ENCODE measurements at places on chromosomes 6 and 20.

DNA sequence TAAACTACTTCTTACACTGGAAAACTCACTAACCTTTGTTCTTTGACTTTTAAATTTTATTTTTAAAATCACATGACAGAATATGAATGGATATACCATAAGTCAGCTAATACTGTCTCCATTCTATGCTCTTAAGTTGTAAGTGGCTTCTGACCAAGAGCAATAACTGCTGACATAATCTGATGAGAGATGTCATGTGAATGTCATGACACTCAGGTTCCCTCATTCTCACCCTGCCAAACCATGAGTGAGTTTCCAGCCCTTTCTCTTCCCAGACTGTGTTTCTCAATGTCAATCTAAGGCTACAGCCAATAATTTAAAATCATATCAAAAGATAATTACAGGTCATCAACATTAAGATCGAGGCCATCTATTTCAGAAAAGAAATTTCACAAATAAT, 39.7 kb downstream of the KIF16B start:
- DNase-seq: no peak

DNA sequence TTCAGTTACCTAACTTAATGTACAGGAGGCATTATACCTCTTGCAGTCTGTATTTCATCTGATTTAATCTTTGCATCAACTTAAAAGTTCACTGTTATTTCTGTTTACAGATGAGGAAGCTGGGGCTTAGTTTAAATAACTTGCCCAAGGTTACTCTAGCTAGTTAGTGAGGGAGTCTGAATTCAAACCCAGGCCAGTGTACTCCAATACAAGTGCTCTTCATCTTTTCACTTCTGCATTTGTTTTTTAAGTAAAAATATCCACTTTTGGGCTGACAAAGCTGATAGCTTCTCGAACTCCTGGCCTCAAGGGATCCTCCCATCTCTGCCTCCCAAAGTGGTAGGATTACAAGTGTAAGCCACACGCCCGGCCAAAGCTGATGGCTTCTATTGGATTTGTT, 23.6 kb downstream of the RREB1 start:
- no peak for DNase-seq

GRCh38 chr20:62365814-62366369, 1.2 kb downstream of the LAMA5 start:
- no peak for DNase-seq

GRCh38 chr6:140069576-140069975, 695.1 kb upstream of the CITED2 start:
- DNase-seq: no peak

- no peak for DNase-seq
Observed at GRCh38 chr6:6751266-6751596, 162.7 kb downstream of the LY86 start.

- DNase-seq: no peak
Observed at GRCh38 chr6:158338311-158339112, 26.2 kb downstream of the TULP4 start.

DNA sequence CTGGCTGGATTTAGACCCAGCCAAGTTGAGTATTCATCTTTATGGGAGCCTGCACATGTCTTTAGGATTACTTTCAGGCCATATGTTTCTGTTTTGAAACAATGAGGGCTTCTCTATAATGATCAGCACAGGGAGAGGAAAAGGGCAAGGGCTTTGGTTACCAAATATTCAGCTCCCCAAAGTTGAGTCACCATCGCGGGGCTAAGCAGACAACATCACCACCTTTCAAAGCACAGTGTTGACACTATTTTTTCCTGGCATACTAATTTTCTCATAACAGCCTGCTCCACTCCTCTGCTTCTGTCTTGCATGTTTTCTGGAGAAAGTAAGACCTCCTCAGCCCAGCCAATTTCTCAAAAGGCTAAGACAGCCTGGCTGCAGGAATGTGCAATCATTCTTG, 4.9 kb downstream of the SCML4 start:
- DNase-seq: no peak

DNA sequence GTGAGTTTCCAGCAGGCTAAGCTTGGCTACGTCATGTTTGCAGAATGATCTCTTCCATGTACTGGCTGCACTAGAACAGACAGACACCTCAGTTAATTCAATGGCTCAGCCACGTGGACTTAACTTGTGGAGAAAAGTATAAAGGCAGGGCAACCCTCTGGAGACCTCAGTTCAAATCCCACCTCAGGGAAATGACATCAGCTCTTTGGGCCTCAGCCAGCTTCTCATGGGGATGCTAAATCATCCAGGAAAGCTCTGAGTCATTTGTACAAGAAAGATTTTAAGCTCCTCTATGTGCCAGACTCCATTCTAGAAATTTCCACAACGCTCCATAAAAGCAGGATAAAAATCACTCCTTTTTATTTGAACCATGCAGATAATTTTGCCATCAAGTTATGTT, 128.5 kb upstream of the SALL4 start:
- no peak for DNase-seq

- DNase-seq: no peak
Observed at GRCh38 chr20:31723069-31723318, 326 bp upstream of the BCL2L1 start.

- no peak for DNase-seq
Observed at GRCh38 chr20:63333241-63333836, 27.8 kb downstream of the CHRNA4 start.

DNA sequence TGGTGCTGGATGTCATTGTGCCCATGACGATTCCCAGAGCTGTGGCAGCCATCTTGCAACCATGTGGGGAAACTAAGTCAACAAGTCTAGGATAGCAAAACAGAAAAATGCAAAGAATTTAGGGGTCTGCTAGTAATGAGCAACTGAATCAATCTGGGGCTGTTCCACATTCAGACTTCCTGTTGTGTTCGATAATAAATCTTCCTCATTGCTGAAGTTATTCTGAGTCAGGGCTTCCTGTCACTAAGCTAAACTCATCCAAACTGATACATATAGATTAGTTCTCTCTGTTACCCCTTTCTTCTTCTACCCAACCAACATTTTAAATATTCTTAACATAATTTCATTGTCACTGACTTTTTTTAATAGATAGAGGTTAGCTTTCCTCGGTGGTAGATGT, 205.9 kb downstream of the HACE1 start:
- DNase-seq: no peak

- no peak for DNase-seq
Observed at GRCh38 chr6:20313051-20313450, 88.6 kb upstream of the E2F3 start.

DNA sequence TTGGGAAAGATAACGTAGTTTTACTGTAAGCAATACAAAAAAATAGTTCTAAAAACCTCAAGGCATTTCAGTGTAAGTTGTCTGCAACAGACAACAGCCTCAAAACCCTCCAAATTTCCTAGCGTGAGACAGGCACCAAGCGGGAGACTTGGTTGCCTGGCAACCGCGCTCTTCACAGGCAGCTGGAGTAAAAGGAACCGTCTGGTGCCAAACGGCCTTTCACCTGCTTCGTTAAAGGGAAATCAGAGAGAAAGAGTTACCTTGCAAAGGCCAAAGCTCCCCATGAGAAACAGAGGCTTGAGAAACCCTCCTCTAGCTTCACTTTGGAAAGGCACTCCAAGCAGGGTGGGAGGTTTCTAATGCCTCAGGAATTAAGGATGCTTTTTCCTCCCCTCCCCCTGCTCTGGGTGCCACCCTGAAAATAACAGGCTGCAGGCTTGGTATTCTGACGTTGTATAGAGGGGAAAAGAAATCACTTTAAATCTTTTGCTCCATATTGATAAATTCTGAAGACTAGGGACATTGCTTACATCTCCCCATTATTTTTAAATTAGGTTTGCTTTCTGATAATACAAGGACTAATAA, 129.7 kb upstream of the UFL1 start:
- peak; percentile 89 for DNase-seq

DNA sequence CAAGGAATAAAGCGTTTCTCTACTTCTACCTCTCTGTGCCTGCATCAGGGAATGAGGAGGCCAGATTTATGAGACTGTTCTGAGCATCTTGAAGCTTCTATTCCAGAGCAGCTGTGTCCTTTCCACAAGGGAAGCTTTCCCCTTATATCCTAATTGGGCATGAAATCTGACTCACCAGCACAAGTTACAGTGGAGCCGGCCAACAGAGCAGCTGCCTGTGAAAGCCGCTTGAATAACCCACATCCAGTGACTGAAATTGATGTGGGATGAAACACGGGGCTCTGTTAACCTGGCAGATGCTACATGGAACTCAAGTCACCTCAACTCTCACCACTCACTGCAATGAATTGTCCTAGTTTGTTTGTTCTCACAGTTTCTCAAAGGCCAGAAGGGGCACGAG, 400.3 kb downstream of the TFAP2A start:
- DNase-seq: no peak

DNA sequence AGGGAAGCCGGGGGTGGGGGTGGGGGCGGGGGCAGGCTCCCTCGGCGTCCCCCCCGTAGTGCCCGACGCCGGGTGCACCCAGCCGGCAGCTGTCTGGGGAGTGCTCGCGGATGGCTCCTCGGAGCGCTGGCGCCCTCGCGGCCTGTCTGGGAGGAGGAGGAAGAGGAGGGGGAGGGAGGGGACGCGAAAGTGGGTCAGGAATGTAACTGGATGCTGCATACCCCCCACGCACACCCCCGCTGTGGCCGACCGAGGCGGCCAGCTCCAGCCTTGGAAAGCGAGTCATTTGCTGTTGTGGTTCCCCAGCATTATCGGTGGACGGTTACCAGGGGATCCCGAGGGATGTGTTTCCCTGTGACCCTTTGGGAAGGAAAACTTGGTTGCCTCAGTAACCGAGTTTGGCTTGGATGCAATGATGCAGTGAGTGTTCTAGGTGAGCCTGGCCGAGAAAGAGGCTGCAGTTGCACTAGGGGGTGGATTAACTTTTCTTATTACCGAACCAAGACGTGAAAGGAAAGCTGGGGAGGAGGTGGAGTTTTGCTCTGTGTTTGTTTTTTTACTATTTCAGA, 55.2 kb upstream of the RREB1 start:
- peak; percentile 39 for DNase-seq

DNA sequence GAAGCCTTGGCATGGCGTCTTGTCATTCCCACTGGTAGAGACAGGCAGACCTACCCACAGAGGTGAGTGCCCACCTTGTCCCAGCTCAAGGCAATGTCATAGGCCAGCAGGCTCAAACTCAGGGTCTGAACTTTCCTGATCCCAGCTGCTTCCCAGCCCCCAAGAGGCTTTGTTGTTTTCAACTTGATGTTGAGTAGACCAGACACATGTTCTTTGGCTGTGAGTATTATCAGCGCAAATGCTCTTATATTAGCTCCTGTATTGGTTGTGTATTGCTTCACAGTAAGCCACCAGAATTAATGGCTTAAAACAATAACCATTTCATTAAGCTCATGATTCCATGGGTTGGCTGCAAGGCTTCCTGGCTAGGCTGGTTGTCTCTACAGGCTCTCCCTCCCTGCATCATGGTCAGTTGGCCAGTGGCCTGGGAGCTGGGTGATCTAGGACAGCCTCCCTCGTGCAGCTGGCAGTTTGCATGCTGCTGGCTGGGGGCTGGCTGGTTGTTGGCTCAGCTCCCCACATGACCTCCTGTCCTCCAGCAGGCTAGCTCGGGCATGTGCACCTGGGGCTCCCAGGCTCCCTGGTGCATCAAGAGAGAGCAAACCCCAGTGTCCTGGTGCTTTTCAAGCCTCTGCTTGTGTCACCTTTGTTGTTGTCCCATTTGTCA, 21.6 kb downstream of the TOX2 start:
- DNase-seq: no peak

DNA sequence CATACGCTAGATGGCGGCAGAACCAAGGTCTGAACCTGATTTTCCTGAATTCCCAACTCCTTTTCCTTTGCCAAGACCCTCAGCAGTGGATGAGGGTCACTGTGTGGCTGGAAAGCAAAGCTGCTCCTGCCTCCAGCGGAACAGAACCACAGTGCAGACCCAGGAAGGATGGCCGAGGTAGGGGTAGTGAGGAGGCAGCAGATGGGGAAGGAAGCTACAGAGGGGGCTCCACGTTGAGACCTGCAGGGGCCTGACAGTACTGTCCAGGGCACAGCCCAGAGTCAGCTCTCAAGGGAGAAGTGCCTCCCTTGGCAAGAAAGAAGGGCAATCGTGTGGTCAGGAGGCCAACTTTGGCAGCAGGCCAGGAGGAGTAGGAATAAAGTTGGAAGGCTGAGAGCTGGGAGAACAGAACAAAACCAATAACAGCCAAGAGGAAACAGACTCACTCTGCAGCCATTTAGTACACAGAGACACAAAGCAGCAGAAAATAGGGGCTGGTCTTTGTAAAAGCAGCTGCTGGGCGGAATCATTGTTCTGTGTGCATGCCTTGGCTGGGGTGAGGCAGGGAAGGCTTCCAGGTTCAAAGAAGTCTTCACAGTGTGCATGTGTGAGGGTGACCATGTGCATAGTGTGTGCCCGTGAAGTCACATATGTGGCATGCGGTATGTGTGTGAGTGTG, 3.1 kb downstream of the GABRR2 start:
- DNase-seq: peak; percentile 84

- no peak for DNase-seq
Observed at GRCh38 chr20:47013606-47014005, 119.0 kb downstream of the EYA2 start.

DNA sequence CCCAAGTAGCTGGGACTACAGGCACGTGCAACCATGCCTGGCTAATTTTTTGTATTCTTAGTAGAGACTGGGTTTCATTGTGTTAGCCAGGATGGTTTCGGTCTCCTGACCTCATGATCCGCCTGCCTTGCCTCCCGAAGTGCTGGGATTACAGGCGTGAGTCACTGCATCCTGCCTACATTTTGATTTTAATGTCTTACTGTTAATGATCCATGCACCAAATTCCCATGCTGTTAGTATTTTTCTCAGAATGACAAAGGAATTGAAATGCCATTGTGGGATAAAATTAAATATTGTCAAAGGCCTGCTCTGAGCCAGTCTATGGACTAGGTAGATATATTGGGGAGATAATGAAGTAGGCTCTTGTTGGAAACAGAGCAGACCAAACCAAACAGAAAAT, 28.2 kb downstream of the CBFA2T2 start:
- no peak for DNase-seq

- no peak for DNase-seq
Observed at GRCh38 chr6:163866192-163866591, 451.7 kb downstream of the QKI start.

DNA sequence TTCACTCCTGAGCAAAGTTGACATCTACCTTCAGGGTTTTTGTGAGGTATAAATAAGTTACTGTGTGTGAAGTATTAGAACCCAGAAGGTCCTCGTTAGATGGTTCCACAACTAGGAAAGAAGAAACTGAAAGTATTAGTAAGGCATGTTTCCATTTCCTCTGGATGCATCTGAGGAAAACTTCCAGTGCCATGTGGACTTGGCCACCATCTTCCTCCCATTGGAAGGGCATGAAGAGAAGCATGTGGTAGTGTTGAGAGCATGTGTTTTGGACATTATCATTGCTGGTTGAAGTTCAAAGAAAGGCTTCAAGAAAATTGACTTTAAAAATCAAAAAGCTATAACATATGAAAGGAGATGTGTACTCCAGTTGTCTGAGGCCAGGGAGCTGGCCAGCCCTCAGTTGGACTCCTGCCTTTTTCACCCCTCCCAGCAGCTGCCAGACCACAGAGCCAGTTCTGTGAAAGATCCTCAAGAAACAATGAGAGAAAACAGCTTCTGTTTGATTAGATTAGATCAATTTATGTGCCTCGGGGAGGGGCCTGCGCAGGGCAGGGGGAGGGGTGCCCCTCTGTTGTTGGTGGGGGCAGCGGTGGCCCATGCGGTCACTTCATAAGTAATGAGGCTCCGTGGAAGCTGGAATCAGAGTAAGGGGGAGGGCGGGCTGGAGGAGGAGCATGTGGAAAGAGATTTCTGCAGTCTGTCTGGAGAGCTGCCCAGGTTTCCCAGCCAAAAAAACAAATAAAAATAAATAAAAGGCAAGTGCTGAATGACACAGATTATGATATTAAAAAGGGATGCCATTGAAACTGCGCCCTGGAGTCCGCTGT, 154.0 kb downstream of the JARID2 start:
- DNase-seq: peak; percentile 33

GRCh38 chr6:32166411-32167061, 2.1 kb downstream of the EGFL8 start:
- DNase-seq: no peak
